ENCODE measurements at places on chromosomes 16 and 17. TPM values are rescaled to one million over a fixed set of nuclear protein-coding genes. Genes with fewer than 3 reads are reported as not detected.

GTF3C1 gene
- 74.0 TPM for total RNA-seq

BAIAP3 gene
- total RNA-seq: 0.90 TPM

CHD9NB gene
- total RNA-seq: 1.6 TPM

CSH2 gene
- total RNA-seq: not detected

CBX4 gene
- total RNA-seq: 36.0 TPM

NAGLU gene
- 51.3 TPM for total RNA-seq

CLEC3A gene
- not detected for total RNA-seq

PIK3R5 gene
- total RNA-seq: not detected

ATP2C2 gene
- 0.09 TPM for total RNA-seq

G6PC1 gene
- total RNA-seq: not detected

GRIN2A gene
- total RNA-seq: not detected

SLC46A1 gene
- 21.6 TPM for total RNA-seq

ZFHX3 gene
- 7.2 TPM for total RNA-seq

MYH2 gene
- not detected for total RNA-seq
